ENCODE measurements at places on chromosomes 5 and 9. TPM values are rescaled to one million over a fixed set of nuclear protein-coding genes. Genes with fewer than 3 reads are reported as not detected.

The AGXT2 gene
- not detected for total RNA-seq

The HIGD2A gene
- 28.5 TPM for total RNA-seq

The FOXD1 gene
- total RNA-seq: 0.31 TPM

The PCDHGA10 gene
- total RNA-seq: 36.3 TPM

The BSPRY gene
- total RNA-seq: not detected

The IFNA2 gene
- total RNA-seq: not detected

The IFNK gene
- not detected for total RNA-seq

The PCDHA9 gene
- 42.6 TPM for total RNA-seq

The HEMGN gene
- 0.94 TPM for total RNA-seq

The C5orf52 gene
- not detected for total RNA-seq

The CXCL14 gene
- total RNA-seq: 7.8 TPM

The COL23A1 gene
- total RNA-seq: 0.94 TPM

The ACER2 gene
- total RNA-seq: 9.1 TPM

The IL33 gene
- total RNA-seq: 12.8 TPM

The RGS7BP gene
- 26.0 TPM for total RNA-seq

The RASGRF2 gene
- 22.5 TPM for total RNA-seq

The FAM221B gene
- not detected for total RNA-seq

The FIBCD1 gene
- total RNA-seq: 1.3 TPM

The SURF4 gene
- total RNA-seq: 66.4 TPM

The AFAP1L1 gene
- total RNA-seq: 5.9 TPM

The SPINK4 gene
- not detected for total RNA-seq

The GRXCR2 gene
- not detected for total RNA-seq

The LURAP1L gene
- 1.3 TPM for total RNA-seq

The ST6GALNAC4 gene
- 10.0 TPM for total RNA-seq

The PKN3 gene
- total RNA-seq: 1.6 TPM

The C9orf50 gene
- not detected for total RNA-seq

The FGF18 gene
- total RNA-seq: 0.63 TPM

The ABLIM3 gene
- 19.4 TPM for total RNA-seq

The CSF2 gene
- total RNA-seq: not detected

The TSSK1B gene
- 0.31 TPM for total RNA-seq

The TMEM174 gene
- total RNA-seq: not detected

The HACD4 gene
- 0.94 TPM for total RNA-seq

The OCLN gene
- 5.0 TPM for total RNA-seq

The ATOSB gene
- total RNA-seq: 17.5 TPM

The PCDHGB1 gene
- 20.3 TPM for total RNA-seq

The RNF130 gene
- 191 TPM for total RNA-seq

The SLC46A2 gene
- not detected for total RNA-seq

The PCDHA12 gene
- 40.4 TPM for total RNA-seq
